WTC11 (cell line): ENCODE measurements at places on chromosomes 11 and 22.

DNA sequence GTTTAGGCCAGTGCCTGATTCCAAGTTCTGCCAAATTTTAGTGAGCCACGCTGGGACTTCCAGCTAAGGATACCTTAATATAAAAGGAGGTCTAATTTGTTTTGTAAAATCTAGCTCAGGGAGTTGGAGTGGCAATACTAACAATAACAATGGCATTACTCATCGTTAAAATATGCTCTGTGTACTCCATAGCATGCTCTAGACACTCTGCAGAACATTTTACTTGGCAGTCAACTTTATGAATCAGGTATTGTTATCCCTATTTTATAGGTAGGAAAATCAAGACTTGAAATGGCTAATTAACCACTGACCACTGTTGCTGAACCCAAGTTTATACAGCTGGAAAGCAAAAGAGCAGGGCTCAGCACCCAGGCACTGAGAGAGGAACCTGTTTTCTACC is 485.0 kb upstream of the KIRREL3 start:
- DNase-seq: no peak

- no peak for DNase-seq
These were observed 14.0 kb downstream of the SGSM1 start for GRCh38 chr22:24819911-24820461.

GRCh38 chr11:121523581-121524232 is 70.9 kb upstream of the SORL1-AS1 start:
- no peak for DNase-seq

GRCh38 chr11:85167038-85167437 is 460.1 kb downstream of the DLG2 start:
- no peak for DNase-seq

GRCh38 chr22:50084080-50084477 is 1.1 kb downstream of the MLC1 start:
- DNase-seq: no peak

DNA sequence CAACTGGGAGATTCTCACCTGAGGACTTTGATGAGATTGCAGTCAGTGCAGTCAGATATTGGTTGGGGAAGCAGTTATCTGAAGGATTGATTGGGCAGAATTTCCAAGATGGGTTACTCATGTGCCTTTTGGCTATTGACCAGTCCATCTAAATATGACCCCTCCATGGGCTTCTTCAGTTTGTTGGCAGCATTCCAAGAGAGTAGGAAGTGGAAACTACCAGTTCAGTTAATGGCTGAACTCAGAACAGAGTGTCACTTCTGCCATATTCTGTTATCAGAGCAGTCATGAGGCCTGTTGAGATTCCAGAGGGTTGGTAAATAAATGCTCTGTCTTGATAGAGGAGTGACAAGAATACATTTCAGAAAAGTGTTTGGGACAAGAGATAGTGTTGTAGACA is 71.0 kb downstream of the CYP2R1 start:
- no peak for DNase-seq

DNA sequence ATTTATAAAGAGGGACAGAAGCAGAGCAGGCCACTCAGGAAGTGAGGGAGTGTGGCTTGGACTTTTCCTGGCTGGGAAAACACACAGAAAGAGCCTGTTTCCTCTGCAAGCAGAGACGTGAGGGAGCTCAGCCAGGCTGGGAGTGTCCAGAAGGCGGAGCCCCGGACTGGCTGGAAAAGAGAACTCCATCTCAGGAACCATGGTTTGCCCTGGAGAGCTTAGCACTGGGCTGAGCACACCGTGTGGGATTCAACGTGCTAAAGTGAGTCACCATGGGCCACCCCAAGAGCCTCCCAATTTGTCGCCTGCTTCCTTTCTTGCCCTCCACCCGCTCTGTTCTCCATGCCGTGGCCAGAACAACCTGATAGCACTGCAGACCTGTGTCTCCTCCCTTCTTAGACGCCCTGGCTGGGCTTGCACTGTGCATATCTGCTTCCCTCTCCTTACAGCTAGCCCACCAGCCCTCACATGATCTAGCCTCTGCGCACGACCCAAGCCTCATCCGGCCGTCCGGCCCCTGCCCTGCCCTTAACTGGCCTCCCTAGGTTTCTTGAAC is 51.8 kb downstream of the GALNT18 start:
- DNase-seq: no peak

DNA sequence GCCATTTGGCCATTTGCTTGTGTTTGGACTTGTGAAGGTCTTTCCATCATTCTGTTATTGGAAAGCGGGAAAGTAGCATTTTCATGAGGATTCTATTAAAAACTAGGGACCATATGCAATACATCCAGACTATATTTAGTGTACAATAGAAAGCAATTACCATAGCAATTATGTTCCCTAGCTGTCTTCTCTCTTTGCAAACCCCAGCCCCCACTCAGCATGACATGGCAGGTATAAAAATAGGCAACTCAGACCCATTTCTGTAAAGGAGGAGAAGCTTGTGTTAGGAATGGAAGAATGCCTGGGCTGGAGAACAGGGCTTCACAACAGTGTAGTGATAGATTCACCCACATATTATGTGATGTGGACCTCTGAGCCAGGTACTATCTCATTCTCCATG is 12.4 kb downstream of the OR51B6 start:
- no peak for DNase-seq

DNA sequence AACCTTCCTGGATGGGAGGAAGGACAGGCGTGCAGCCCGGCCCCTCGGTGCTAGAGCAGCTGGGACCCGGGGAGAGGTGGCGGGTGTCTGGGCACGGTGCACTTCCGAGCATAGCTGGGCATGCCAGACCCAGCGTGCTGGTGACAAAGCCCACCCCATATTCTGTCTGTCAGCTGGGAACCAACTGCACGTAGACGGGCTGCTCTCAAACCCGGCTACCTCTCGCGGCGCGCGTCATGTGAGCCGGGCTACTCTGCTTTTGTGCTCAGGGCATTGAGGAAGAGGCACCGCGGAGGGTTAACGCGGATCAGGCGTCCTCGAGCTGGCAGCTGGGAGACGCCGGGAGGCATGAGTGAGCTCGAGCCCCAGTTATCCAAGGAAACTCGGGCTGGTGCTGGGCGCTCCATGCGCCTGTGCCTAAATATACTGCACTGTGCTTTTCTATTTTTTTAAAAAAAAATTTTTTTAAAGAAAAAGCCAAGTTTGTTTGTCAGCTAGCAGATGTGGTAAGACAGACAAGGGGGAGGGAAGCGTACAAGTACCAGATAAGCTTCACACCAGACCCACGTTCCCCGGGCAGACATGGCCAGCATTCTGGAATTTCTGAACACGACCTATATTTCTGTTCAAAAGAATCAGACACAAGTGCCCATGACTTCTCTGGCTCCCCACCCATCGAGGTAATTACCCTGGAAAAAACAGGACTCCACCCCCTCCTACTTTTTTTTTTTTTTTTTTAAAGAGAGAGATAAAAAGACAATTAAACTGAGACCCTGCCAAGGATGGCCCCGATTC is 425.6 kb downstream of the SHANK2 start:
- peak; percentile 59 for DNase-seq

GRCh38 chr22:28108851-28109250 is 189.8 kb upstream of the PITPNB start:
- DNase-seq: no peak

- no peak for DNase-seq
These were observed 50.2 kb downstream of the PC start for GRCh38 chr11:66907751-66908630.
